A549 treated with DMSO at 1 μM for 4 hours (cell line): ENCODE measurements at places on chromosomes 3 and 15. TPM values are rescaled to one million over a fixed set of nuclear protein-coding genes. Genes with fewer than 3 reads are reported as not detected.

The GOLGA8Q gene
- 0.08 TPM in 1 of 5 replicates, not detected in the others for total RNA-seq

The KBTBD12 gene
- total RNA-seq: not detected in 5 replicates

The SPATA12 gene
- 0.45 to 0.64 TPM (median 0.52 TPM) in 5 replicates for total RNA-seq

The SEMA3B gene
- 6.7 to 8.1 TPM (median 6.9 TPM) in 5 replicates for total RNA-seq

The PPIB gene
- 774 to 819 TPM (median 784 TPM) in 5 replicates for total RNA-seq

The SERPINI2 gene
- total RNA-seq: not detected in 5 replicates

The GOLGA8K gene
- 0.38 to 1.2 TPM (median 0.90 TPM) in 5 replicates for total RNA-seq
